ENCODE measurements at places on chromosomes 1 and 21. TPM values are rescaled to one million over a fixed set of nuclear protein-coding genes. Genes with fewer than 3 reads are reported as not detected.

SLFNL1 gene
- not detected for total RNA-seq

HHAT gene
- total RNA-seq = 2.1 TPM

OR14K1 gene
- not detected for total RNA-seq

CR1L gene
- not detected for total RNA-seq

ENSA gene
- 165 TPM for total RNA-seq

HSF2BP gene
- total RNA-seq = 1.5 TPM

UTS2 gene
- total RNA-seq = not detected

SH2D2A gene
- 5.0 TPM for total RNA-seq

S1PR1 gene
- total RNA-seq = 0.07 TPM

FCRL6 gene
- not detected for total RNA-seq

COL8A2 gene
- 0.08 TPM for total RNA-seq

CLDN14 gene
- total RNA-seq = not detected

C1orf74 gene
- 1.8 TPM for total RNA-seq

RXFP4 gene
- not detected for total RNA-seq

NCF2 gene
- 3.3 TPM for total RNA-seq

TMEM51 gene
- total RNA-seq = 38.0 TPM

KIF21B gene
- 2.4 TPM for total RNA-seq

LUZP1 gene
- total RNA-seq = 25.3 TPM

BARHL2 gene
- total RNA-seq = not detected

CD160 gene
- total RNA-seq = not detected

TRAF3IP3 gene
- not detected for total RNA-seq
